ENCODE measurements at places on chromosomes 2 and 18. TPM values are rescaled to one million over a fixed set of nuclear protein-coding genes. Genes with fewer than 3 reads are reported as not detected.

SP140 gene
- 1.0 TPM for total RNA-seq

- DNase-seq, result no peak
- H3K27ac ChIP-seq, result peak overlapping the region; percentile 27
- H3K27me3 ChIP-seq, result no peaks in the 10 kb centered on the region
- peaks cover 21% of the 10 kb centered on the region for H3K4me1 ChIP-seq
- H3K36me3 ChIP-seq, result no peaks in the 10 kb centered on the region
Observed at GRCh38 chr2:164745012-164745797, 96.4 kb downstream of the COBLL1 start.

DNA sequence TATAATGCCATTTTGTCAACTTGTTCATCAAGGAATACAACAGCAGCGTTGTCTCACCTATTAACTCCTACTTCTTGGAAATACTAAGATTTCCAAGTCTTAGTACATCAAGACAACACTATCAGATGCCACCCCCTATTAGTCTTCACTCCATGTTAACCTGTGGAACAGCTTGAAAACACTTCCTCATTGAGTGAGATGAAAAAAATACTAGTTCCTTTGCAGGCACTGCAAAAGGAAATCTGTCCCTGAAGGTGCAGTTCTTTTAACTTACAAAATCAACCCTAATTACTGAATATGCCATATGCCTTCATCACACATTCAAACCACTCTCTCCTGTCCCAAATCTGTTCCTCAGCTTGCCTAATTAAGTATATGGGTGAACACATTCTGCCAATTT is 4.0 kb downstream of the CWC22 start:
- H3K27ac ChIP-seq, result no peak overlapping the region
- no peak overlapping the region for H3K4me3 ChIP-seq
- DNase-seq, result no peak

GRCh38 chr2:161243905-161244304 is 64.3 kb upstream of the PSMD14 start:
- H3K4me3 ChIP-seq, result no peak overlapping the region
- H3K36me3 ChIP-seq, result no peaks in the 10 kb centered on the region
- H3K4me1 ChIP-seq, result no peaks in the 10 kb centered on the region
- no peak for DNase-seq

DNA sequence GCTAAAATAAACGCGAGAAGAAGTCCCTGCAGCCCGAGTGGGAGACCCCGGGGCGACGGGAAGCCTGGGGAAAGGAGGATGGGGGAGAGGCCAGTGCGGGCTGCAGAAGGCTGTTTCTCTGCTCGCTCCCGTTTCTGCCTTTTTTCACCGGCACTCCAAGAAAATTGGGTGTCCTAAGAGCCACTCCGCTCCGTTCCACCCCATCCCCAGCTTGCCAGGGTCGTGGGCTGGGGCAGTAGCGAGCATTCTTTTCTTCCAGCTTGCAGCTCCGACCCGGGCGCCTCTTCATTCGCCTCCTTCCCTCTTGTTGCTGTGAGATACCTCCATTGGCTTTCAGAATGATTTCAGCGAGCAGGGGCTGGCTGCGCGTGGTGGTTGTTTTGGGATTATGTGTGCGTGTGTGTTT is 1.1 kb downstream of the HOXD3 start:
- H3K27ac ChIP-seq, result no peak overlapping the region
- no peak overlapping the region for H3K4me3 ChIP-seq
- peaks cover 84% of the 10 kb centered on the region for H3K27me3 ChIP-seq
- H3K36me3 ChIP-seq, result no peaks in the 10 kb centered on the region

DNA sequence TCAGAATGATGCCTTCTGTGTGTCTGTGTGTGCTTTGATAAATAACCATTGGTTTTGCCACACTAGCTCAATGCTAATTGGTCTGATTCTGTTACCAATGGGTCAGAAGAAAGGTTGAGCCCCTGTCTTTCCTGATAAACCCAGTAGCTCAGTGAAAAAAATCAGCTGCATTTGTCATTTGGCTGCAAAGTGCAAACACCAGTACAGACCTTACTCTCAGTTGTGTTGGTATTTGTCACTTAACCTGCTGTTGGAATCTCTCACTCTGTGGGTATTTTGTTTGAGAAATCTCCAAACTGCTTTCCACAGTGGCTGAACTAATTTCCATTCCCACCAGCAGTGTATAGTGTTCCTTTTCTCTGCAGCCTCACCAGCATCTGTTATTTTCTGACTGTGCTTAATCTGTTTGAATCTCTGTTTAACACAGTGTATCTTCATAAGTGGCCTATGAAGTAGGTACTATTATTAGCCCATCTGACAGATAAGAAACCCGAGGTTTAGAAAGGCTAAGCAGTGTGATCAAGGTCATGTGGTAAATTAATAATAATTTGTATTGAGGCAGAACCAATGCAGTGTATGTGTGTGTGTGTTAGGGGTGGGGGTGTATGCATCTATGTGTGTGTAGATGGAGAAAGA is 26.7 kb downstream of the LIMS1 start:
- H3K27me3 ChIP-seq, result no peaks in the 10 kb centered on the region
- H3K36me3 ChIP-seq, result peaks cover 10% of the 10 kb centered on the region
- no peak overlapping the region for H3K4me3 ChIP-seq

DNA sequence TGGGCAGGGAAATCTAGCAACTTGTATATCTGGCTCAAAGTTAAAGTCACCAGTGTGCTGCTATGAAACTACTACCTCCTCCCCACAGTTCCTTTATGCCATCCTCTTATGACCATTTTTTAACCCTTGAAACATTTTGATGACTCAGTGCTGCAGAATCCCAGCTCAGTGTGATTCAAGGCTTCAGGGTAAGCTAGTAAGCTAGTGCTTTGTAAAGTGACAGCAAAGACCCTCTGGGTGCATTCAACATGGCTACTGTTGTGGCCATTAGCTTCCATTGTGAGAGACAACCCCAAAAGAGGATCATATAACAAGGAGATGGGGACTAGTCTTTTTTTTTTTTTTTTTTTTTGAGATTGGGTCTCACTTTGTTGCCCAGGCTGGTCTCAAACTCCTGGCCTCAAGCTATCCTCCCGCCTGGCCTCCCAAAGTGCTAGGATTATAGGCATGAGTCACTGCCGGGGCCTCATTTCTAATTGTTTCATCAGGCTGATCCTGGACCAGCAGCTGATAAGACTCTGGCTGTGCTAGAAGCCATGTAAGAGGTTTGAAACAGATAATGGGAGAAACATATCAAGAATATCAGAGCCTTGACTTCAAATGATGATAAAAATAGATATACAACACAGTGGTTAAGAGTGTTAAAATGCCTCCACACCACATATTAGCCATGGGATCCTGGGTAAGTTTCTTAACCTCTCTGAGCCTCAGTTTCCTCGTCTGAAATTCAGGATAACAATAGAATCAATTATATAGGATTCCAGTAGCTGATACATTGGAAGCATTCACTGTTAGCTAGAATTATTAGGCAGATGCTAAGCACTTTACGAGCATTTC is 65.7 kb upstream of the RTN4 start:
- no peak for DNase-seq
- no peaks in the 10 kb centered on the region for H3K27me3 ChIP-seq
- H3K36me3 ChIP-seq, result no peaks in the 10 kb centered on the region
- H3K4me1 ChIP-seq, result peaks cover 68% of the 10 kb centered on the region

GRCh38 chr2:118723394-118723793 is 124.1 kb downstream of the EN1 start:
- H3K4me3 ChIP-seq, result no peak overlapping the region
- DNase-seq, result no peak
- H3K27me3 ChIP-seq, result no peaks in the 10 kb centered on the region
- H3K4me1 ChIP-seq, result no peaks in the 10 kb centered on the region
- no peak overlapping the region for H3K27ac ChIP-seq

- no peaks in the 10 kb centered on the region for H3K36me3 ChIP-seq
- no peak overlapping the region for H3K27ac ChIP-seq
- peaks cover 7% of the 10 kb centered on the region for H3K4me1 ChIP-seq
- peak; percentile 90 for DNase-seq
Observed at GRCh38 chr2:219308142-219309101, 779 bp downstream of the PTPRN start.

DNA sequence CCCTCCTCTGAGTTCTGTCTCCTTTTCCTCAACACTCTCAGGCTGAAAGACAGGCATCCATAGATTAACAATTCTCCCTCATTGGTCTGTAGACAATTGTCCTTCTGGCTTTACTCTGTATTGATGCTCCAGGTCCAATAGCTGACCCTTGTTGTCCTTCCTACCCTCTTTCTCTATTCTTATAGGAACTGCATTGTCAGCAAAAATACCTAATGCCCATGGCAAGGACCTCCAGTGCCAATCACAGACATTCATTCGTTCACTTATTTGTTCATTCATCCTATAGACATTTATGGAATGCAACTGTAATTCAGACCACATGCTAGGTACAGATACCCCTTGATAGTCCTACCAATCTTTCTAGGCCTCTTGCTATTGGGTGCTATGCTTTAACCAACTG is 69.8 kb upstream of the DTNA start:
- no peak overlapping the region for H3K4me3 ChIP-seq
- no peak overlapping the region for H3K27ac ChIP-seq
- no peaks in the 10 kb centered on the region for H3K36me3 ChIP-seq
- no peak for DNase-seq
- no peaks in the 10 kb centered on the region for H3K4me1 ChIP-seq

DNA sequence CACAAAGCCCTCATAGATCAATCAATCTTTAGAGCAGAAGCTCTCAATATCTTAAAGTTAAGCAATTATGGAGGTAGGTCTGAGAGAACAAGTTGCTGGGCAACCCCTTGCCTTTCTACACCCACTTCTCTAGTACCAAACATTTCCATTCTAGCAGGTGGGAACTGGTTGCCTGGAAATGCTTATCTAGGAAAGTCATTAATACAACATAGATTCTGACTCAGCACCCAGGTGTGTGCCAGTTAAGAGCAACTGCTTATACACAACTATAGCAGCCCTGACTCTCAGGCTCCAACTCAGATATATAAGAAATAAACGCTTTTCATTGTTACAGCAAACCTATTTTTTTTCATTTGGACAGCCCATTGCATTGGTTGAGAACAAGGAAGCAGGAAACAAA is 237.7 kb downstream of the IRS1 start:
- no peak overlapping the region for H3K4me3 ChIP-seq
- H3K4me1 ChIP-seq, result peaks cover 3% of the 10 kb centered on the region
- no peaks in the 10 kb centered on the region for H3K27me3 ChIP-seq

DNA sequence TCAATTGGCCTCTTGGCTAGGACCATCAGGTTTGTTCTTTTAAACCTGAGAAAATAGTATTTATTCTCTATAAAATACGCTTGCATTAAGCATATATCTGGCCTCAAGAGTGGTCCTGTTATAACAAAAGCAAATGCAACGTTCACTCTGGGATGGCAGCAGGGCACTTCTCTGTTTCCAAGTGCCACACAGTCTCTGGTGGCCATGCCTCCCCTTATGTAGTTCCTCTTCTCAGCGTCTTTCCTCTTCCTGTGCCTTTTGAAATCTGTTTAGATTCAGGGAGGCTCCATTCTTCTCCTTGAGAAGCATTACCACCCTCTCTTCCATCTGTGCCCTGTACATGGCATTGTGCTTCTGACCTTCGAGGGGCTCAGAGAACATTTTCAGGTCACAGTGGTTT is 51.9 kb downstream of the TSHZ1 start:
- H3K4me1 ChIP-seq, result peaks cover 15% of the 10 kb centered on the region
- H3K36me3 ChIP-seq, result no peaks in the 10 kb centered on the region
- no peak overlapping the region for H3K27ac ChIP-seq
- H3K27me3 ChIP-seq, result no peaks in the 10 kb centered on the region

GRCh38 chr18:63306249-63306648 is 13.3 kb downstream of the BCL2 start:
- H3K4me1 ChIP-seq, result peaks cover 11% of the 10 kb centered on the region
- H3K36me3 ChIP-seq, result no peaks in the 10 kb centered on the region
- H3K4me3 ChIP-seq, result no peak overlapping the region

DNA sequence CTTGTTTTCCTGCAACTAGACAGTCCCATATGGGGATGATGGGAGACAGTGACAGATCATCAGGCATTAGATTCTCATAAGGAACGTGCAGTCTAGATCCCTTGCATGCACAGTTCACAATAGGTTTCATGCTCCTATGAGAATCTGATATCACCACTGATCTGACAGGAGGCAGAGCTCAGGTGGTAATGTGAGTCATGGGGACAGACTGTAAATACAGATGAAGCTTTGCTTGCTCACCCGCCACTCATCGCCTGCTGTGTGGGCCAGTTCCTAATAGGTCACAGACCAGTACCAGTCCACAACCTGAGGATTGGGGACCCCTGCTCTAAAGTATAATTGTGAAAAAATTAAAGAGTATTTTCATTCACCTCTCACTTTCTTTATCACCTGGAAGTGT is 23.6 kb upstream of the RAB1A start:
- no peak for DNase-seq
- peaks cover 3% of the 10 kb centered on the region for H3K27me3 ChIP-seq
- no peaks in the 10 kb centered on the region for H3K36me3 ChIP-seq
- H3K4me1 ChIP-seq, result no peaks in the 10 kb centered on the region

All from osteocyte (in vitro differentiated cells).